ENCODE measurements at places on chromosomes 3 and 15. TPM values are rescaled to one million over a fixed set of nuclear protein-coding genes. Genes with fewer than 3 reads are reported as not detected.

DNA sequence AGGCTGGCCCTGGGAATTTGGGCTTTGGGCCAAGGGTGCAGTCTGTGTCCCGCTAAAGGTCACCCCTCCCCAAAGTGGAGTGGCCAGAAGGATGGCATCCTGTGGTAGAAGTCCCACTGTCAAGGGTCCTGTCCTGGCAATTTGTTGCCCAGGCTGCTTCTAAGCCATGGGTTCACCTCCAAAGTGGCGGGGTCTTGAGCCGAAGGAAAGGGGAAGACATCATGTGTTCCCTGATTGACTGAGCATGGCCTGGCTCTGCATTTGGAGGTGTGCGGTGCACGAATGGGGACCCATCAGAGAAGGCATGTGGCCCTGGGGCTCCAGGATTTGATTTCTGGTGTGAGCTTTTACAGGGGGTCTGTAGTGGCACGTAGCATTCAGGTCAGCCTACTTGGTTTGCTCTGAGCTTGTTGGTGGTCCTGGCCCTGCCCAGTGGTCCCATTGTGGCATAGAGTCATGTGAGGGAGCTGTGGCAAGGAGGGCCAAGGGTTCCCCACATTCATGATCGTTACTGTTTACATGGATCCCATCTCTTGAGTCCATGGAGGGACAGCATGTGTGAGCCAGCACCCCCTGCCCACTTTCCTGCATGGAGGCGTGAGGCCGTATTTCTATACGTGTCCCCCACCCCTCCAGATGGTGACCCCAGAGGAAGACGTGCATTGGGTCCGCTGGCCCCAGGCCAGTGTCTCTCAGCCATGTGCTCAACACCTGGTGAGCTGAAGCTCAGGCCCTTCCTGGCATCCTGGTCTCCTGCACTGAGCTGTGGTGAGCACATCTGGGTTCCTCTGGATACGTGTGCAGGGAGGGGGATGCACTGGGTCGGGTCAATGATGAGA, 225.1 kb downstream of the SNRPN start:
- no peak for DNase-seq
- H3K36me3 ChIP-seq = peaks cover 70% of the 10 kb centered on the region
- H3K27me3 ChIP-seq = no peaks in the 10 kb centered on the region
- H3K27ac ChIP-seq = no peak overlapping the region
- H3K4me1 ChIP-seq = no peaks in the 10 kb centered on the region

- DNase-seq = no peak
- H3K27ac ChIP-seq = no peak overlapping the region
- H3K27me3 ChIP-seq = no peaks in the 10 kb centered on the region
- no peaks in the 10 kb centered on the region for H3K36me3 ChIP-seq
Measured at GRCh38 chr15:61057830-61058529, 171.1 kb downstream of the RORA start.

- no peak overlapping the region for H3K4me3 ChIP-seq
- no peak overlapping the region for H3K27ac ChIP-seq
- H3K27me3 ChIP-seq = no peaks in the 10 kb centered on the region
Measured at GRCh38 chr3:9681011-9681722, 22.5 kb upstream of the CPNE9 start.

DNA sequence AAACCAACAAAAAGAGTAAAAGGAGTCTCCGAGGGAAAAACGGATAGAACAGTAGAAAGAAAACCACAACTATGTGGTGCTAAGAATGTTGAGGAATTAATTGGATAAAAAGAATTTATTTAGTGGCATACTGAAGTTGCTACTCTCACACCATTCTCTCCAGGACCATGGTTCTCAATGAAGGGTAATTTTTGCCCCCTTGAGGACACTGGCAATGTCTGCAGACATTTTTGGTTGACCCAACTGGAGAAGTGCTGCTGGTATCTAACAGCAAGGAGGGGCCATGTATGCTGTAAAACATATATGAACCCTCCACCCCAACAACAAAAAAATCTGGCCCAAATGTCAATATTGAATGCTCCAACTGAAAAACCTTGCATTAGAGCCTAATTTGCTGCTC, 85.9 kb upstream of the CSPG5 start:
- peaks cover 25% of the 10 kb centered on the region for H3K36me3 ChIP-seq
- no peaks in the 10 kb centered on the region for H3K4me1 ChIP-seq
- H3K27ac ChIP-seq = no peak overlapping the region
- DNase-seq = peak; percentile 36

PPP1R14D gene
- not detected for total RNA-seq

- H3K27me3 ChIP-seq = peaks cover 15% of the 10 kb centered on the region
- no peak for DNase-seq
- peaks cover 55% of the 10 kb centered on the region for H3K4me1 ChIP-seq
- H3K36me3 ChIP-seq = peaks cover 22% of the 10 kb centered on the region
- H3K27ac ChIP-seq = no peak overlapping the region
Measured at GRCh38 chr15:89416339-89417183, 79.8 kb downstream of the RHCG start.

FOXB1 gene
- 2.0 TPM for total RNA-seq

DNA sequence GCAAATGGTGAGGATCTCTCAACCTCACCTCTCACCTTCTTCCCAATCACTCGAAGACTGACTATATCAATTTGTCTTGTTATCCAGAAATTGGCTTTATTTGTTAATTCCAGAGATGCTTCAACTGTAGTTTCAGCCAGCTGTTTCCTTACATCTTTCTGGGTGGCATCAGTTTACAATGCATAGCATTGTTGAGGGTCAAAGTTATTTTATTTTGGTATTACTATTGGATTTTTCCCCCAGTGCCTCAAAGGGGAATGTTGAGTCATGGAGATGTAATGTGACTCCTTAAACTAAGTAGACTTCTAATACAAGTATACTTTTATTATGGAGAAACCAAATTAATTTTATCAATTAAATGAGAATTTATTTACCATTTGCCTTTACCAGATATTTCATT, 351.6 kb downstream of the TIGIT start:
- no peaks in the 10 kb centered on the region for H3K4me1 ChIP-seq
- no peaks in the 10 kb centered on the region for H3K27me3 ChIP-seq
- H3K4me3 ChIP-seq = no peak overlapping the region
- no peak for DNase-seq
- no peak overlapping the region for H3K27ac ChIP-seq

OR5K2 gene
- not detected for total RNA-seq

- H3K27me3 ChIP-seq = no peaks in the 10 kb centered on the region
- H3K4me1 ChIP-seq = no peaks in the 10 kb centered on the region
- H3K36me3 ChIP-seq = no peaks in the 10 kb centered on the region
- H3K4me3 ChIP-seq = no peak overlapping the region
Measured at GRCh38 chr3:55218577-55218976, 268.5 kb downstream of the WNT5A start.

DNA sequence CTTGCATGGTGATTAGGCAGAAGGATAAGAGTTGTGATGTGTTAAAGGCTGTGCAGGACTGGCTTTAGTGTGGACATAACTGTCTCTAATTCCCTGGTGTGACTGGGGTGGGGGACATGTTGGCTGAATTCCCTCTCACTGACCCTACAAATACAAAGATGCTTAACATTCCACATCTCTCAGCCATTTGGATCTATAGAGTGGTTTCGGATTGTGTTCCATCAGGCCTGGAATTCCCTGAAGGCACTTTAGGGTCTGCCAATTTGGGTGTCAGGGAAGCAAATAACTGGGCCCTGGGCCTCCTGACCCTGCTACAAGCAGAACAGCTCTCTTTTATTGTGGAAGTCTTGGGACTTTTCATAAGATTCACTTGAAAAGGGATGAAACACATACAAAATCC, 56.2 kb downstream of the ARHGEF26 start:
- H3K4me1 ChIP-seq = peaks cover 10% of the 10 kb centered on the region
- H3K4me3 ChIP-seq = no peak overlapping the region
- peak overlapping the region; percentile 65 for H3K27ac ChIP-seq
- peak; percentile 22 for DNase-seq

GRCh38 chr3:86221601-86222000, 769.3 kb downstream of the VGLL3 start:
- no peak overlapping the region for H3K27ac ChIP-seq
- no peak for DNase-seq
- H3K27me3 ChIP-seq = no peaks in the 10 kb centered on the region

DNA sequence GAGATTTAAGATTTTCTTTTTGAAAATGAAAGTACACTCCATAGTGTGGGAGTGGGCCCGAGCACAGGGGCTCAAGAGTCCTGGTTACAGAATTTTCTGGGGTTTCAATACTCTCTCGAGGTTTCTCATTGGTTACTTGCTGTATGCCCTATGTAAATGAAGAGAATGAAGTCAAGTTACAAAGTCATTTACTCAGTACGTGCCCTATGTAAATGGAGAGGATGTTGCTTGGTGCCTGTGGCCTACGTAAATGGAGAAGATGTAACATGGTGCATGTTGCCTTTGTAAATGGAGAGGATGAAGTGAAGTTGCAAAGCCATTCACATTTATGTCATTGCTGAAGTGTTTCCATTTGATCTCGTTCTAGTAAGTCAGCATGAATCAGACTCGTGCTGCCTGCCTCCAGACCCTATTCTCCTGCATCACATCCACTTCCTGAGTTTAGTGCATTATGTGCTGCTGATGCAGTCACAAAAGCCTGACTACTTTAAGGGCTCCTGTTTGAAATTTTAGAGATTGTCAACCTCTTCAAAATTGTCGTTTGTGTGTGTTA, 302.0 kb downstream of the ZBBX start:
- no peaks in the 10 kb centered on the region for H3K4me1 ChIP-seq
- H3K27ac ChIP-seq = no peak overlapping the region
- no peaks in the 10 kb centered on the region for H3K27me3 ChIP-seq

LDHAL6B gene
- not detected for total RNA-seq

GRCh38 chr3:43298292-43298691, 12.0 kb downstream of the SNRK start:
- H3K36me3 ChIP-seq = no peaks in the 10 kb centered on the region
- no peaks in the 10 kb centered on the region for H3K4me1 ChIP-seq
- DNase-seq = no peak

DNA sequence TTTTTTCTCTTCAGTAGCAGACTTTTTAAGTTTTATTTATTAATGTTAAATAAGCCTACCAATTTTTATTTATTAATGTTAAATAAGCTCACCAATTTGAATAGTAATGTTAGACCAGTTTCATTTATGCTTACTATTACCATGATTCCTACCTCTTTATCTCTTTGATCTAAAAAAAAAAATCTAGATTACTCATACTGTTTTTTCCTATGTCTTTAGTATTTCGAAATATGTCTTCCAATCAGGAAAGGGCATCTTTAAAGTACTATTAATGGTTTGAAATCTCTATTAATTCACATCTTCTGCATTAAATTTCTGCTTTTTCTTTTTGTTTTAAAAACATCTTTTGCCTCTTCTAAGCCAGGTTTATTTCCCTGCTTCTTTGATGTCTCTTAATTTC, 27.5 kb upstream of the MAPKBP1 start:
- peaks cover 15% of the 10 kb centered on the region for H3K36me3 ChIP-seq
- no peaks in the 10 kb centered on the region for H3K27me3 ChIP-seq
- DNase-seq = no peak
- no peak overlapping the region for H3K4me3 ChIP-seq
- H3K4me1 ChIP-seq = no peaks in the 10 kb centered on the region
- H3K27ac ChIP-seq = no peak overlapping the region

DNA sequence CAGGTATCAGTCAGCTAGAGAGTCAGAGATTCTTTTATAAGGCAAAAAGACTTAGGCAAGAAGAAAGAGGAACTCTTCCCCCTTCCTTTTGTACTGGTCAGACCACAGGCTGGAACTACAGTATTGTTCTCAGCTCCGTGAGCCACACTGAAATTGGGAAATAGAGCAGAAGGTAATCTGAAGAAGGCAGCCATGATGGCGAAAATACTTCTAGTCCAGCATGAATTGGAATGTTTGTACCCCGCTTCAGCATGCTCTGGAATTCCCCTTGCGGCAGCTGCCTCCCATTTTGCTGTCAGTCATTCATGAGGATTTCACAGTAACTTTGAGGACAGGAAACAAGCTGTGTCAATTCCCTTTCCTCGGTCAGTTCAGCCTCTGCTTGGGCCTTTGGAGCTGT, 96.2 kb downstream of the CORO2B start:
- peaks cover 21% of the 10 kb centered on the region for H3K4me1 ChIP-seq
- no peak overlapping the region for H3K27ac ChIP-seq
- H3K4me3 ChIP-seq = no peak overlapping the region
- H3K27me3 ChIP-seq = no peaks in the 10 kb centered on the region
- DNase-seq = no peak

CRYGS gene
- total RNA-seq = 5.1 TPM

DNA sequence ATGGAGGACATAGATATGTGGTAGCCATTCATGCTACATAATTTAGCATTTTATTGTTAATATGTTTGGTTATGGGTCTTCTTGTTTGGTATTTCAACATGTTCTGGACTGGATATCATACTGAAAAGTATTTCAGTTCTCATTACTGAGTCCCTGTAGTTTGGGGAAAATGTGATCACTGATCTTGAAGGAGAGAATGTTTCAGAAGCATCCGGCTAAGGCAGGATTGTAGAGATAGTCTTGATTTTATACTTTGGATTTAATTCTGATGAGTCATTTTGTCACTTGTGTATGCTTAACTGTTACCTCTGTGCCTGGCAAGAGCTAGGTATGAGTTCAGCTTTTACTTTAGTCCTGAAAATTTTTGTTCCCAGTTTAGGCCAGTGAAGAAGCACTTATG, 7.1 kb downstream of the CHD2 start:
- peaks cover 22% of the 10 kb centered on the region for H3K4me1 ChIP-seq
- peaks cover 7% of the 10 kb centered on the region for H3K36me3 ChIP-seq
- no peak for DNase-seq
- no peak overlapping the region for H3K4me3 ChIP-seq
- H3K27me3 ChIP-seq = no peaks in the 10 kb centered on the region
- H3K27ac ChIP-seq = peak overlapping the region; percentile 100

- H3K4me1 ChIP-seq = no peaks in the 10 kb centered on the region
- no peak overlapping the region for H3K27ac ChIP-seq
- no peaks in the 10 kb centered on the region for H3K36me3 ChIP-seq
- DNase-seq = no peak
Measured at GRCh38 chr3:27353221-27353620, 16.0 kb downstream of the NEK10 start.

ABTB1 gene
- 11.2 TPM for total RNA-seq

GRCh38 chr3:152779653-152780052, 55.3 kb upstream of the P2RY1 start:
- no peaks in the 10 kb centered on the region for H3K4me1 ChIP-seq
- DNase-seq = peak; percentile 28
- H3K27me3 ChIP-seq = no peaks in the 10 kb centered on the region
- no peaks in the 10 kb centered on the region for H3K36me3 ChIP-seq

CISH gene
- 1.1 TPM for total RNA-seq

- H3K4me1 ChIP-seq = no peaks in the 10 kb centered on the region
- H3K27ac ChIP-seq = no peak overlapping the region
Measured at GRCh38 chr15:89876396-89877082, 17.3 kb downstream of the AP3S2 start.

- H3K27me3 ChIP-seq = no peaks in the 10 kb centered on the region
- no peaks in the 10 kb centered on the region for H3K36me3 ChIP-seq
Measured at GRCh38 chr3:161567577-161568361, 71.2 kb downstream of the OTOL1 start.

All from spinal cord (tissue), 10 donors.